Karpas-422 (cell line): ENCODE measurements at places on chromosomes 1 and 21. TPM values are rescaled to one million over a fixed set of nuclear protein-coding genes. Genes with fewer than 3 reads are reported as not detected.

- H3K27me3 ChIP-seq = no peaks in the 10 kb centered on the region
- no peak for DNase-seq
- H3K36me3 ChIP-seq = 0 out of 2 replicates have a peak, but pooled peaks cover 8% of the 10 kb centered on the region
- H3K4me3 ChIP-seq = no peak overlapping the region
Observed at GRCh38 chr1:24418898-24419628, 3.5 kb downstream of the NIPAL3 start.

Gene FCRL3
- 24.7 and 45.8 TPM in 2 replicates for total RNA-seq

DNA sequence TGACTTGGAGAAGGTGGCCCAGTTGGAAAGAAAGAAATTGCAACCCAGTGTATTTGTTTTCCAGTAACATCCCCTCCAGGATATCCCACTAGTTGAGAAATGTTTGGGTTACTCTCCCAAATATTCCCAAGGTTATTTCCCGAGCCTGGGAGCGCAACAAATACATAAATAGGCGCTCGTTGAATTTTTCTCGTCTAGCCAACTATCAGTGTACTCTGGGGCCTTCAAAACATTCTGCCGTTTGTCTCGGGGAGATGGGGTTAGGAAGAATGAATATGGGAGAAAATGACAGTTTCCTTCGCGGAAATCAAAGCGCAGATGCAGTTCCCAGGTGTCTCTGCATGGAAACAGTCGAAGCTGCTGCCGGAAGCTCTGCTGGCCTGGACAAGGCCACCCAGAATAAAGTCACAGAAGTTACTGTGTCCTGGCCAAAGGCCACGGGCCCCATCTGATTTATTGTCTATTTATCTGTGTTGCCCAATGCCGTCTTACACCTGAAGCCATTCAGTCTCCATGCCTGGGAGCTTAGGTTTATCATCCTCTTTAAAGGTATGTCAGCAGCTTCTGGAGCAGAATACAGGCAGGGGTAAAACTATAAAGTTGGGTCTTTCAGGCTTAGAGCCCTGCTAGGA, 1.0 kb downstream of the C1orf115 start:
- H3K27me3 ChIP-seq = no peaks in the 10 kb centered on the region
- no peak for DNase-seq

GRCh38 chr1:67750691-67751054, 65.7 kb downstream of the GADD45A start:
- no peak overlapping the region for H3K27ac ChIP-seq
- peaks cover 24% of the 10 kb centered on the region for H3K4me1 ChIP-seq
- H3K36me3 ChIP-seq = no peaks in the 10 kb centered on the region
- H3K4me3 ChIP-seq = no peak overlapping the region
- no peaks in the 10 kb centered on the region for H3K27me3 ChIP-seq
- no peak for DNase-seq

DNA sequence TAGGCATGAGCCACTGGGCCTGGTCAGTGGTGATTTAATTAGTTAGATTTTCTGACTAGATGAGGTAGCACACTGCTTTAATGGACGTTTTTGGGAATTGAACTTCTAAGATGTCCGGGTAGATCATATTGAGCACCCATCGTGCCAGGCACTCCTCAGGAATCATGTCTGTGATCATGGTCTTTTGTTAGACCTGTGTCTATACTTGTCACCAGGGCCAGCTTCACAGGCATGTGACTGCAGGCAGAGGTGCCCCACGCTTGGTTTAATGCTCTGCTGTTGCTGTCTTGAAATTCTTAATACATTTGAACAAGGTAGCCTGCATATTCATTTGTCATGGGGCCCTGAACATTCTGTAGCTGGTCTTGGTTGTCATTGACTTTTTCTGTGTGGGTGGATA, 19.6 kb downstream of the UBE4B start:
- H3K4me3 ChIP-seq = no peak overlapping the region
- no peaks in the 10 kb centered on the region for H3K36me3 ChIP-seq
- H3K27ac ChIP-seq = no peak overlapping the region
- no peak for DNase-seq
- no peaks in the 10 kb centered on the region for H3K4me1 ChIP-seq

- no peaks in the 10 kb centered on the region for H3K36me3 ChIP-seq
- H3K4me3 ChIP-seq = no peak overlapping the region
- H3K27me3 ChIP-seq = no peaks in the 10 kb centered on the region
- no peaks in the 10 kb centered on the region for H3K4me1 ChIP-seq
- DNase-seq = no peak
- H3K27ac ChIP-seq = no peak overlapping the region
Observed at GRCh38 chr1:93471911-93472310, 24.0 kb downstream of the FNBP1L start.

DNA sequence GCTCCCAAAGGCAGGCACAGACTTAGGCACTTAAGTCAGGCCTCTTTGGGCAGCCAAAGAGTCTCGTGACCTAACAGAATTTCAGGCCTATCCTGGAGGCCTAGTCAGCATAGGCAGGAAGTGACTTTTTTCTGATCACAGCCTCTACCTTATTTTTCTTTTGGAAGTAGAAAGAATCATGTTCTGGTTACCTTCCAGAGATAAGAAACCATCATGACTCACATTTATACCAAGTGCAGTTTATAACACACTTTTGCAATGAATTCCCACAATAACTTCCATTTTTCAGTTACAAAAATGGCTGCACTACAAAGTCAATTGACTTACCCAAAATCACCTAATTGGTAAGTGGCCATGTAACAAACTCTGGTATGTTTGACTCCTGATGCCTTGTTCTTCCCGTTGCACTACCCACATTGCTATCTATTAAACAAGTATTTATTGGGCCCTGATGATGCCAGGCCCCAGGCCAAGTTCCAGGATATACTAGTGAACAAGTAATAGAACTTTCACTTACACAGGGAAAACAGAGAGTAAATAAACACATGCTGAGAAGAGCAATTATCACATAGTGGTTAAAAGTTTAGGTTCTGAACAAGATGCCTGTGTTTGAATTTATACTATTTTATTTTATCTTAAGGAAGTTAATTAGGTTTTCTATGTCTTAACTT, 74.3 kb downstream of the SH3GLB1 start:
- H3K27me3 ChIP-seq = no peaks in the 10 kb centered on the region
- H3K36me3 ChIP-seq = no peaks in the 10 kb centered on the region
- DNase-seq = no peak
- no peak overlapping the region for H3K27ac ChIP-seq
- H3K4me3 ChIP-seq = no peak overlapping the region
- H3K4me1 ChIP-seq = peaks cover 26% of the 10 kb centered on the region

Gene RGS13
- total RNA-seq = 176 and 462 TPM in 2 replicates

- no peaks in the 10 kb centered on the region for H3K36me3 ChIP-seq
- no peak overlapping the region for H3K27ac ChIP-seq
- no peak overlapping the region for H3K4me3 ChIP-seq
- no peaks in the 10 kb centered on the region for H3K27me3 ChIP-seq
- DNase-seq = no peak
Observed at GRCh38 chr1:81710857-81711256, 89.9 kb upstream of the ADGRL2 start.

DNA sequence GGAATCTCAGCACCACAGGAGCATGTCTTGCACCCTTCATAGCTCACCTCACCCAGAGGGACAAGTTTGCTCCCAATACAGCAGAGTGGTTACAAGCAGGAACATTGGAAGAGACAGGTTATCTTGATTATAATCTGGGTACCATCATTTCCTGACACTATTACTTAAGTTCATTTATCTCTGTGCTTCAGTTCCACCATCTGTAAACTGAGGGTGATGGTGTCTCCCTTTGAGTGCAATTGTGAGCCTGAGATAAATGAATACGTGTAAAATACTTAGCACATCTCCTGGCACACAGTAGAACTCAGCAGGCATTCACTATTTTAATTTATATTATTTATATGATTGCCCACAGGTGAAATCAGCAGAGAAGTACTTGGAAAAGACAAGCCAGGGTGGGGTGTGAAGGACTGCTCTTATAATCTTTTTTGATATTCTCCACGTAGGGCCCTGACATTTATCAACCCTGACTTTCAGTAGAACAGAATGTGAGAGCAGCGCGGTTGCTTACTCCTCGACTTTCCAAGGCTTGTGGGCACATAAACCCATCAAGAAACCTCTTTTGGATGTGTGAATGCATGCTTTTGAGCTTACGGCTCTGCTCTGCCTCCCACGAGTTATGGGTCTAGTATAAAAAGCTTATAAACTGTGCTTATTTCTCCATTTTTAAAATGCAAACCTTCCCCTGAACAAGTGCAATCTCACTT, 34.9 kb downstream of the DUSP10 start:
- no peak overlapping the region for H3K4me3 ChIP-seq
- no peaks in the 10 kb centered on the region for H3K27me3 ChIP-seq
- H3K36me3 ChIP-seq = no peaks in the 10 kb centered on the region

DNA sequence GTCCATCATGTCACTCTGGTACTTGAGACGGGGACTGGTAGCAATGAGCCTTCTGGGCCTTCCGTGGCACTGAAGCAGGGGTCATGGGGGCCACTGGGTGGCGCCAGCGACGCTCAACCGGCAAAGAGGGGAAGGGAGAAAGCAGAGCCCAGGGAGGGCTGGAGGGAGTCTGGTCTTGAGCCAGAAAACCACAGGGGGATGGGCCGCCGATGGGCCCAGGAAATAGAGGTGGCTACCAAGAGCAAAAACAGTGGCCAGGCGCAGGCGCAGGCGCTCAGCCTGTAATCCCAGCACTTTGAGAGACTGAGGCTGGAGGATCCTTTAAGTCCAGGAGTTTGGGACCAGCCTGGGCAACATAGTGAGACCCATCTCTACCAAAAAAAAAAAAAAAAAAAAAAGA, 21.8 kb downstream of the EXOC8 start:
- peak; percentile 89 for DNase-seq
- no peaks in the 10 kb centered on the region for H3K27me3 ChIP-seq
- H3K4me3 ChIP-seq = no peak overlapping the region
- H3K27ac ChIP-seq = no peak overlapping the region

GRCh38 chr1:160860840-160861505, 1.7 kb downstream of the CD244 start:
- no peaks in the 10 kb centered on the region for H3K4me1 ChIP-seq
- no peak for DNase-seq
- no peak overlapping the region for H3K27ac ChIP-seq

DNA sequence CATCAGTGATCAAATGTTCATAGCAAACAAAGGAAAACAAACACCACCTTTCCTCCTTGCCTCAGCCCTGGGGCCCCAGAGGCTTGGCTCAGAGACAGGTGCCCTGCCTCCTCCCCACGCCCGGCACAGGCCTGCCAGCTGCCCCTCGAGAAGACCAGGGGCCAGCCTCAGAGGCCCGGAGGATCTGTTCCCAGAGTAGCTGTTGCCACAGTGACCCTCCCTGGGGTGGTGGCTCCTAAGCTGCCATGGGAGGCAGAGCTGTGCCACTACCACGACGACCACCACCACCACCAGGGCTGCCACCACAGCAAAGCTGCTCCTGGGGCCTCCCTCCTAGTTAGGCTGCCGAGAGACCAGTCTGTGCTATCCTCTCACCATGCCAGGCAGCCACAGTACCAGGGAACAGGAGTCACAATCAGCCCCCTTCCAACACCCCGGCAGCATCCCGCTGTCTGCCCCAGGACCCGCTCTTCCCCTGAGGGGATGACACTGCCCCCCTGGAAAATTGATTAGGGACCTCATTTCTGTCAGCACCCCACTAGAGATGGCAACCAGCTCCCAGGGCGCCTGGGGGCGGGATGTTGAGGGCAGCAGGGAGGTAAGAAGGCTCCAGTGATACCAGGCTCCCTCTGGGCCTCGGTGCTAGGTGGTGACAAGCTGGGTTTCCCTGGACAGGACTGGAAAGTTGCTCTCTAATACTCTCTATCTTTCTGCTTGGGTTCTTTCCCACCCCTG, 30.5 kb downstream of the KCNC4 start:
- H3K27ac ChIP-seq = no peak overlapping the region
- no peak for DNase-seq

GRCh38 chr1:199791495-199791894, 236.0 kb upstream of the NR5A2 start:
- H3K27me3 ChIP-seq = no peaks in the 10 kb centered on the region
- H3K36me3 ChIP-seq = no peaks in the 10 kb centered on the region
- no peaks in the 10 kb centered on the region for H3K4me1 ChIP-seq
- no peak for DNase-seq
- no peak overlapping the region for H3K4me3 ChIP-seq

DNA sequence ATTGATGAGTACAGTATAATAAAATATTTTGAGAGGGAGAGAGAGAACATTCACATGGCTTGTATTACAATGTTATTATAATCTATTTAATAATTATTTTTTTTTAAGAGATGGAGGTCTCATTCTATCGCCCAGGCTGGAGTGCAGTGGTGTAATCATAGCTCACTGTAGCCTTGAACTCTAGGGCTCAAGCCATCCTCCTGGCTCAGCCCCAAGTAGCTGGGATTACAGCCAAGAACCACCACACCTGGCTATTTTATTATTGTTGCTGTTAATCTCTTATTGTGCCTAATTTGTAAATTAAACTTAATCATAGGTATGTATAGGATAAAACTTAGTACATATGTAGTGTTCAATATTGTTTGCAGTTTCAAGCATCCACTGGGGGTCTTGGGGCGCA, 57.8 kb downstream of the HS2ST1 start:
- peak overlapping the region; percentile 17; the same call in 1 of the 2 replicates for H3K4me3 ChIP-seq
- no peaks in the 10 kb centered on the region for H3K36me3 ChIP-seq
- peak overlapping the region; percentile 68 for H3K27ac ChIP-seq
- peaks cover 56% of the 10 kb centered on the region for H3K4me1 ChIP-seq
- H3K27me3 ChIP-seq = no peaks in the 10 kb centered on the region
- DNase-seq = peak; percentile 52

Gene AHCTF1
- total RNA-seq = 32.6 and 44.2 TPM in 2 replicates

DNA sequence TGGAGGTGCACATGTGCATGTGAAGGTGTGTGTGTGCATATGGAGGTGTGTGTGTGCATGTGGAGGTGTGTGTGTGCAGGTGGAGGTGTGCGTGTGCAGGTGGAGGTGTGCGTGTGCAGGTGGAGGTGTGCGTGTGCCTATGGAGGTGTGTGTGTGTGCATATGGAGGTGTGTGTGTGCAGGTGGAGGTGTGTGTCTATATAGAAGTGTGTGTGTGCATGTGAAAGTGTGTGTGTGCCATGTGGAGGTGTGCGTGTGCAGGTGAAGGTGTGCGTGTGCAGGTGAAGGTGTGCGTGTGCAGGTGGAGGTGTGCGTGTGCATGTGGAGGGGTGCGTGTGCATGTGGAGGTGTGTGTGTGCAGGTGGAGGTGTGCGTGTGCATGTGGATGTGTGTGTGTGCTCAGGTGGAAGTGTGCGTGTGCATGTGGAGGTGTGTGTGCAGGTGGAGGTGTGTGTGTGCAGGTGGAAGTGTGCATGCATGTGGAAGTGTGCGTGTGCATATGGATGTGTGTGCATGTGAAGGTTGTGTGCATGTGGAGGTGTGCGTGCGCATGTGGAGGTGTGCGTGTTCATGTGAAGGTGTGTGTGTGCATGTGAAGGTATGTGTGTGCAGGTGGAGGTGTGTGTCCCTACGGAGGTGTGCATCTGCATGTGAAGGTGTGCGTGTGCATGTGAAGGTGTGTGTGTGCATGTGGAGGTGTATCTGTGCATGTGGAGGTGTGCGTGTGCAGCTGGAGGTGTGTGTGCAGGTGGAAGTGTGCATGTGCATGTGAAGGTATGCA, 13.5 kb downstream of the C1orf74 start:
- no peaks in the 10 kb centered on the region for H3K27me3 ChIP-seq
- no peaks in the 10 kb centered on the region for H3K36me3 ChIP-seq
- H3K4me1 ChIP-seq = peaks cover 16% of the 10 kb centered on the region
- H3K27ac ChIP-seq = no peak overlapping the region

Gene TTC39A
- not detected in 2 replicates for total RNA-seq
